Dermis microvascular lymphatic vessel endothelial cell (primary cell): ENCODE measurements at places on chromosomes 12 and 14. TPM values are rescaled to one million over a fixed set of nuclear protein-coding genes. Genes with fewer than 3 reads are reported as not detected.

RNFT2 gene
- 0.63 and 1.9 TPM in 2 replicates for total RNA-seq

JAG2 gene
- 37.5 and 45.5 TPM in 2 replicates for total RNA-seq

CACNA2D4 gene
- under 0.01 and 0.26 TPM in 2 replicates for total RNA-seq

AVPR1A gene
- not detected in 2 replicates for total RNA-seq

NPFF gene
- not detected in 2 replicates for total RNA-seq

GLS2 gene
- 0.13 TPM in 2 replicates for total RNA-seq

CLEC4D gene
- not detected in 2 replicates for total RNA-seq
